ENCODE measurements at places on chromosomes 1 and 21. TPM values are rescaled to one million over a fixed set of nuclear protein-coding genes. Genes with fewer than 3 reads are reported as not detected.

The UTS2 gene
- total RNA-seq = 0.74 TPM

The MMP23B gene
- 1.4 TPM for total RNA-seq

The NBPF1 gene
- total RNA-seq = 5.5 TPM

The CDC20 gene
- total RNA-seq = 184 TPM

The PLEKHN1 gene
- total RNA-seq = 0.85 TPM

The VTCN1 gene
- not detected for total RNA-seq

The FCRL6 gene
- not detected for total RNA-seq

The SYCP1 gene
- not detected for total RNA-seq

The NMNAT2 gene
- total RNA-seq = not detected

The SLC26A9 gene
- not detected for total RNA-seq

The ZBTB8B gene
- not detected for total RNA-seq

The ASCL5 gene
- total RNA-seq = 0.35 TPM

The PMF1 gene
- total RNA-seq = 87.3 TPM

The LCE1F gene
- not detected for total RNA-seq

The AMY1B gene
- total RNA-seq = not detected

The SUSD4 gene
- 0.33 TPM for total RNA-seq

The NR0B2 gene
- total RNA-seq = not detected

The ANKRD65 gene
- not detected for total RNA-seq

The CDC42BPA gene
- 2.7 TPM for total RNA-seq

The TFF2 gene
- not detected for total RNA-seq

The MRPL55 gene
- total RNA-seq = 82.4 TPM

The NBPF6 gene
- total RNA-seq = not detected

The KIF2C gene
- total RNA-seq = 71.0 TPM

The PALMD gene
- total RNA-seq = not detected

The FAM72A gene
- total RNA-seq = 23.6 TPM

The SLC1A7 gene
- total RNA-seq = not detected

The VCAM1 gene
- 2.2 TPM for total RNA-seq

The CYP4X1 gene
- not detected for total RNA-seq

The PTCH2 gene
- total RNA-seq = 1.4 TPM

The CHRM3 gene
- total RNA-seq = not detected

The ZNF683 gene
- total RNA-seq = 0.27 TPM

The OR2T35 gene
- not detected for total RNA-seq

The SDHB gene
- 144 TPM for total RNA-seq

The C1orf210 gene
- not detected for total RNA-seq

The RPTN gene
- total RNA-seq = not detected

The LCE1C gene
- not detected for total RNA-seq

The ETV3L gene
- not detected for total RNA-seq

The CD1C gene
- 0.29 TPM for total RNA-seq

The UQCRHL gene
- 2.0 TPM for total RNA-seq

The TGFB2 gene
- not detected for total RNA-seq

The PLXNA2 gene
- total RNA-seq = not detected

The SKI gene
- total RNA-seq = 27.3 TPM

The IL19 gene
- not detected for total RNA-seq

The S100A14 gene
- total RNA-seq = not detected

The UBASH3A gene
- total RNA-seq = 41.1 TPM

Data from activated naive CD8-positive, alpha-beta T cell treated with anti-CD3 and anti-CD28 coated beads for 36 hours (primary cell).